ENCODE measurements at places on chromosomes 7 and 10.

GRCh38 chr7:21221130-21221529 is 206.8 kb upstream of the SP4 start:
- no peak for DNase-seq

GRCh38 chr10:21364196-21365114 is 161.0 kb downstream of the SKIDA1 start:
- DNase-seq: no peak

DNA sequence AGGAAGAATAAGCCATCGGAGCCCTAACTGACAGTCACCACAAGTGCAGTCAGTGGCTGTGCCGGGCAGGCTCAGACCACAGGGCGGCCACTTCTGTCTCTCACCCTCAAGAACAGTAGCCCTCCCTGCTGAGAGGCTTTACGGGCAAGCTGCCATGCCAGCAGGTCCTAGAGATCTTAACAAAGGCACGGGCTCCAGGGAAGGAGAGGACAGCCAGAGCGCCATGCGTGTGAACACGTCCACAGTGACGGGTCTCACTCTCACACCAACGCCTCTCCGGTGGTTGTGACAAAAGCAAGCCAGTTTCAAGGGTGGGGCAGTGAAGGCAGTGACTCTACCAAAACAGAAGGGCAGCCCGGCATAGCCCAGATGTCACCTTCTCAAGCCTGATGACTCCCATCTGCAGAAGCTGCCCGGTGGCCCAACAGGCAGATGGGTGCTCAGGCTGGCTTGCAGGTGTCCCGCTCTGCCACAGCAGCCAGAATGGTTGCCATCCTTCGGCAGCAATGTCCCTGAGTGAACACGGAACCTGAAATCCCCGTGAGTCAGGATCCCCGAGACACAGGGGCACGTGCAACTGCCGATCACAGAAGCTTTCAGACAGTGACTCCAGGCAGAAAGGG is 102.0 kb downstream of the FAM53B start:
- DNase-seq: peak; percentile 72

DNA sequence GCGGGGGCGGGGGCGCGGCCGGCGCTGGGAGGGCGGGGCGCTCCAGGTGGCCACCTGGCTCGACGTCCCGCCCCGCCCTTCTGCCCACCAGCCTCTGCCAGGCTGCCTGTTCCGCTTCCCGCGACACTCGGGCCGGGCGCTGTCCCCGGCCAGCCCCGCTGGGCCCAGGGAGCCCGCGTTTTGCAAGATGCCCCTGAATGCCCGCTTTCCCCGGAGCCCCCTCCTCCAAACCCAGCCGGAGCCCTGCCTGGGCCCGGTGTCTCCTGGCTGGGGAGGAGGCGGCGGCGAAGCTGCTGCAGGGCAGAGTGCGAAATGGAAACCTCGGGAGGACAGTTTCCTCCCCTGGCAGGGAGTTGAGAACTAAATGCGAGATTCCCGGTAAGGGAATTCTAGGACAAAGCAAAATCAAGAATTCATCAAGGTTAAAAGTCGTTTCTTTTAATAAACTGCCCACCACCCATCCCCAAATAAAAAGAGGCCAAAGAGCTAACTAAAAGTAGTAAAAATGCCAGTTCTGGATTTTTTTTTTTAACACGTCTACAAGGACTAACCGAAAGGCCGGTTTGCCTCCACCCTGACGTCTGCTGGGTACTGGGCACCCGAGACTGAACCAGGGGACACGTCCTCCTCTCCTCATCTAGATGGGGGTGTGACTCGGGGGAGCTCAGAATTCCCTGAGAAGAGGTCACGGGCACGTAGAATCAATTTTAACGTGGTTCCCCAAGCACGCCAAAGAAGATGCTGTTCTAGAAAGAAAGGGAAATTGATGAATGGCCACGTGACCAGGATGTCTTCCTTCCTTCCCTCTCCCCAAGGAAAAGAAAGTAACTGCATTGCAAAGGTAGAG is 200.4 kb upstream of the NFE2L3 start:
- no peak for DNase-seq

DNA sequence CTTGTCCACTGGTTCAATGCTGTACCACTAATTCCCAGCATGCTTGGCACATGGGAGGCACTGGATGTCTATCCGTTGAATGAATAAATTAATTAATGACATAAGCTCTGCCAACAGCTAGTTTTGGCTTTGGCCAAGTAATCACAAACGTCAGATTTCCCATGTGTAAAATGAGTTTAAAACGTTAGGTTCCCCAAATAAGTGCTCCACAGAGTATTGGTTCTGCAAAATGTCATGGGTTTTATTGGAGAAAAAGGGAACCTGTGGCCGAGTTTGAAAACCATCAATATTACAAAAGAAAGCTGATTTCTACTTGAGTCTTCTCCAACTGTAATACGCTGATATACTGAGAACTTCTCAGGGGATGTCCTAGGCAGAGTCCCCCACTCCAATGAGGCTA is 23.2 kb downstream of the ELMO1 start:
- no peak for DNase-seq

Measured in hematopoietic multipotent progenitor cell treated with erythropoietin and hydrocortisone succinate and interleukin-3 and kit ligand, for 17 days (in vitro differentiated cells).